ENCODE measurements at places on chromosomes 16 and 17. TPM values are rescaled to one million over a fixed set of nuclear protein-coding genes. Genes with fewer than 3 reads are reported as not detected.
A peak's percentile ranks its signal among the peaks of the same experiment; 100 is the strongest.

TPSB2 gene
- total RNA-seq = not detected

PRAC2 gene
- total RNA-seq = not detected

DNA sequence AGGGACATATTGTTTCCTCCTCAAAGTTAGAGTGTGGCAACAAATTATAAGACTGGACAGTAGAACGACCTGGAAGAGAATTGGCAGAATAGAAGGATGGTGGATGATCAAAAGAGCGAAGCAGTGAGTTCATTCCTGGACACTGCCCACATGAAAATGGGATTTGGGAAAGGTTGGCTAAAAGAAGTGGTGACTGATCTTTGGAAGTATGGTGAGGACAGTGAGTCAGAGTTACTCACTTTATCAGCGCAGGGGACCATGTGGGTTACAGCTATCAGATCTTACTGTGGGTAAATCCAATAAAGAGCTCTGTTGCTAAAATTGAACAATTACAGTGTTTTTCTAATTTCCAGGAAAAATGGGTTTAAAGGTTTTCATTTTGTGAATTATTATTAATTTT lies 2.7 kb upstream of the TANC2 start:
- H3K4me1 ChIP-seq = peaks cover 16% of the 10 kb centered on the region
- no peaks in the 10 kb centered on the region for H3K36me3 ChIP-seq
- H3K27ac ChIP-seq = no peak overlapping the region
- no peak overlapping the region for H3K4me3 ChIP-seq
- DNase-seq = no peak
- H3K27me3 ChIP-seq = peaks cover 10% of the 10 kb centered on the region

DNA sequence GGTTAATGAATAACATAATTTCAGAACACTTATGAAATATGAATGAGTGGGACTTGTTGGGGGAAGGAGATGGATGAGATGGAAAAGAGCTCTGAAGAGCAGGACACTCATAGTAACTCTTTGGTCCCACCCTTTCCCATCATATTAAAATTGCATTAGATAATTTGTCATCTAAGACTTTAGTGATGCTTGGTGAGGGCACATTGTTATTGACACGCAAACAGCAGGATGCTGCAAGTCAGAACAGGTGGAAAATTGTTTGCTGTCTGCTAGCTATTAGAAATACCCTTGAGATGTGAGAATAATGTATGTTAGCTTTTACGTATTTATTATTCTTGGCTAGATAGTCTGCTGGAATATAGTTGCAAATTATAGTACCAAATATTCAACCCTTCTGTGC lies 75.7 kb downstream of the TANC2 start:
- no peaks in the 10 kb centered on the region for H3K36me3 ChIP-seq
- DNase-seq = no peak
- no peak overlapping the region for H3K27ac ChIP-seq
- H3K27me3 ChIP-seq = no peaks in the 10 kb centered on the region

DNA sequence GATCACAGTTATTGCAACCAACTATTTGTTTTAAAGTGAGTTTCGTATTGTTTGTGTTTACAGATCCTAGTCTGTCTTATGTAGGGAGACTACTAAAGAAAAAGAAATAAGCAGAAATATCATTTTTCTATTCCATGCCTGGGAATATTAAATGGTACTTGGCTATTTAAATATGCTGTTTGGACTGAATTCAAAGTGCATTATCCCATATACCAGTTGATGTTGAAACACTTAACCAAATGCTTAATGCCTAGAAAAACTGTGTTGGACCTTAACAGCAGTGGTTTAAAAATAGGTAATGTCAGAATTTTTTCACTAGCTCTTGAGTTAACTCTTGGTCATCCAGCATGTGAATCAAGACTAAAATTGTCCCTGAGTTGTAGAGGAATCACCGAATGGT lies 37.5 kb upstream of the TOM1L1 start:
- no peak for DNase-seq
- peaks cover 5% of the 10 kb centered on the region for H3K4me1 ChIP-seq
- H3K27ac ChIP-seq = no peak overlapping the region
- no peak overlapping the region for H3K4me3 ChIP-seq

DNA sequence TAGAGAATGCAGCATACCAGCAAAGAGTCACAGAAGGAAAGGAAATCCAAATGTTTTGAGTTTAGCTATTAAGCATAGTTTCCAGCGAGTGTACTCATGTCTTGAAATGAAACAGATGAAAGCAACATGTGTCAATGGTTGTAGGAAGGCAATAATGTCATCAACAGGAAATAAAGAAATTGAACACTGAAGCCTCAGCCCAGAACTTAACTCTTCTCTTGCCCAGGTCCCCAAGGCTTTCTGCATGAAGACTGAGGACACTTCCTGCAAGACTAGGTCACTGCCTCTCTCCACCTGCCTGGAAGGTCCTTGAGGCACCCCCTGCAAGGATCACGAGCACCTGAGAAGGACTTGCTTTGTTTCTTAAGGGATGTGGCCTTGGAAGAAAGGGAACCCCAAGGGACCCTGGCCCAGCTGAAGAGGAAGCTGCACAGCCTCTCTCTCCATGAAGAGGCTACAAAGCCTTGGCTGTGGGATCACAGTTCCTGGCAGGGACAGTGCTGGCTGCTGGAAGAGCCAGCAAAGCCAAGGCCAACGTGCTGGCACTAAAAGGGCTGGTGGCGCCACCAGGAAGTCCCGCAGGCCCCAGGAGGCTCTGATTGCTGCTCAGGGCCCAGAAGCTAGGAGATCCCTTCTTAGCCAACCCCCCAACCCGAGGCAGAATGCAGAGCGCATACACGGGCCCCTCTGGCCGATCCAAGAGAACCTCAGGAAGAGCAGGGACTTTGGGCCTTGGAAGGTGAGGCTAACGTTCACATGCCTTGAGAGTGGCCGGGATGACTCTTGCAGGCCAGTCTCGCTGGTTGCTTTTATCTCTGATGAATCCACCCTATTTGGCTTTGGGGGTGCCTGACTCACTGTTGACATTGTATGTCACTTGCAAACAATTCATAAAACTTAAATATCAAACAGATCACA lies 23.4 kb upstream of the AXIN2 start:
- no peaks in the 10 kb centered on the region for H3K27me3 ChIP-seq
- H3K4me3 ChIP-seq = no peak overlapping the region
- no peak for DNase-seq
- H3K27ac ChIP-seq = no peak overlapping the region
- no peaks in the 10 kb centered on the region for H3K36me3 ChIP-seq

DNA sequence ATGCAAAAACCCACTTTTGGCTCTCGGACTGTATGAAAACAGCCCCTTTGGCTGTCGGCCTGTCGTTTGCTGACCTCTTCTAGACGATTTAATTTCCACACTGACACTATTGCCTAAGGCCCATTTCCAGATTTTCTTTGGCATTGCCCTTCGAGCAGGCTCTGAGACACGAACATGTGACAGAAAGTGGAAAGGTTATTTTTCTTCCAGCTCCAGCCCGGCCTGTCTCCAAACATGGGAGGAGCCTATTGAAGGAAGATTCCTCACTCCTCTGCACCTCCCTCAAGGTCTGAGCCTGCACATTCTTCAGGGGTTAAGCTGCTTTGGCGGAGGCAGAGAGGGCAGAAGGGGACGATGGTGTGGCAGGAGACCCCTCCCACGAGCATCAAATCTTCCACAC lies 85.9 kb upstream of the FOXF1 start:
- no peaks in the 10 kb centered on the region for H3K27me3 ChIP-seq
- H3K4me3 ChIP-seq = no peak overlapping the region
- peaks cover 2% of the 10 kb centered on the region for H3K4me1 ChIP-seq
- H3K27ac ChIP-seq = no peak overlapping the region
- H3K36me3 ChIP-seq = no peaks in the 10 kb centered on the region
- DNase-seq = no peak

KRTAP2-2 gene
- total RNA-seq = not detected

MYO18A gene
- 36.6 TPM for total RNA-seq

SLFN14 gene
- total RNA-seq = not detected

- no peak overlapping the region for H3K27ac ChIP-seq
- DNase-seq = no peak
- H3K36me3 ChIP-seq = no peaks in the 10 kb centered on the region
- no peaks in the 10 kb centered on the region for H3K27me3 ChIP-seq
Measured at GRCh38 chr16:79307214-79307613, 293.3 kb downstream of the MAF start.

- H3K4me3 ChIP-seq = no peak overlapping the region
- no peaks in the 10 kb centered on the region for H3K27me3 ChIP-seq
- H3K36me3 ChIP-seq = no peaks in the 10 kb centered on the region
- no peak for DNase-seq
- H3K27ac ChIP-seq = no peak overlapping the region
Measured at GRCh38 chr17:73462823-73463222, 151.0 kb upstream of the CDC42EP4 start.

DNA sequence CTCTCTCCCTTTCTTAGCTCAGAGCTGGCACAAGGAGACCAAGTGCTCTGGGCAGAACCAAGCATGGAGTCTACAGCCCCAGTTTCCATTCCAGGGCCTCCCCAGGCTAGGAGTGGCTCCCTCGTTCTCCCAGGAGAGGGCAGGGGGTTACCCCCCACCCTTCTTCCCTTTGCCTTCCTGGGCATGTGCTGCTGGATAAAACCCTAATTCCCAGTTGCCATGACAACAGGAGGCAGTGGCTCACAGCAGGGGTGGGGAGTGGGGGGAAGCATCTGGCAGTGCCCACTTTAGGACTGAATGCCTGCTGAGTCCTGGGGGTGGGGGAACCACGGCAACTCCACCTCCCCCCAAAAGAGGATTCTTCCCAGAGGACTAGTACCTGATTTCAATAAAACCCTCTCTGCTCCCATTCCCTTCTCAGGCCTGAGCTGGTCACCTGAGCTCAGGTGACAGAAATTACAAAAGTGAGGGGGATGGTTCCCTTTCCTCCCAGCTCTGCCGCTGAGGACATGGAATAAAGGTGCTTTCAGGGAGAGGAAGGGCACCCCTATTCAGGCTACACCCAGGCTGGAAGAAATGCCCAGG lies 1.8 kb downstream of the MPP2 start:
- no peaks in the 10 kb centered on the region for H3K36me3 ChIP-seq
- no peak overlapping the region for H3K27ac ChIP-seq
- DNase-seq = peak; percentile 70
- H3K27me3 ChIP-seq = peaks cover 15% of the 10 kb centered on the region
- H3K4me3 ChIP-seq = peak overlapping the region; percentile 72
- peaks cover 4% of the 10 kb centered on the region for H3K4me1 ChIP-seq

GSE1 gene
- total RNA-seq = 66.2 TPM

DNA sequence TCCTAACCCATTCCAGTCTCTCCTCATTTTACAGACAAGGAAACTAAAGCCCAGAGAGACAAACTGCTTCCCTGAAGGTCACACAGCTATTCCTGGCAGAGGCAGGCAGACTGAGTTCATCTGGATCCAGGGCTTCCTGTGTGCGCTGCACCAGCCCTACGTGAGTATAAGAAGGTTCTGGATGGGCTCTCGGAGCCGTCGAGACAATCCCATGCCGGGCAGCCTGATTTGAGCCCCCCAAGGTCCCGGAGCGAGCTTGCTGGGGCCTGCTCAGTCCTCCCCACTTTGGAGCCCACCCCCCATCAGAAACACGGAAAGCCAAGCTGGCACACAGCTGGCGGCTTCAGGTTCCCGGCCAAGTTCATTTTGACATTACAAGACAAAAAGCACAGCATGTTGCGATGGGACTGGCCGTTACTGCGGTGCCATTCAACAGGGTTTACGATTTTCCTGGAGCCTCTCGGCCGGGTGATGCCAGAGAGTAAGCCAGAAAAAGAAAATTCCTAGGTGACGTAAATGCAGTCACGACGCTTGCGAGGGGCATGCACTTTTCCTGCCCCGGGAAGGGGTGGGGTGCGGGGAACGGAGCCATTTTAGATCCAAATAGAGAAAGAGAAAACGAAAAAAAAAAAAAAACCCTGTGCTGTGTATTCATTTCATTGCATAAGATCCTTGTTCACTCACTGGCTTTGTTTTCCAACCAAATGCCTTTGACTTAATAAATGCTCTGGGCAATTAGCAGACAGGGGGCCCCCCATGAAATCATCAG lies 167.1 kb upstream of the FOXF1 start:
- DNase-seq = no peak
- peaks cover 11% of the 10 kb centered on the region for H3K27me3 ChIP-seq
- peaks cover 2% of the 10 kb centered on the region for H3K4me1 ChIP-seq
- H3K4me3 ChIP-seq = no peak overlapping the region
- H3K27ac ChIP-seq = no peak overlapping the region

- no peak for DNase-seq
- no peak overlapping the region for H3K27ac ChIP-seq
- no peaks in the 10 kb centered on the region for H3K36me3 ChIP-seq
Measured at GRCh38 chr16:8878523-8878911, 3.6 kb upstream of the LITAFD start.

HSD17B2 gene
- total RNA-seq = not detected

ACOX1 gene
- total RNA-seq = 30.4 TPM

GRCh38 chr16:17829811-17830210 lies 359.1 kb upstream of the XYLT1 start:
- no peak for DNase-seq
- no peaks in the 10 kb centered on the region for H3K4me1 ChIP-seq
- H3K27me3 ChIP-seq = no peaks in the 10 kb centered on the region
- no peaks in the 10 kb centered on the region for H3K36me3 ChIP-seq
- no peak overlapping the region for H3K27ac ChIP-seq

Data from H1 (cell line).